ENCODE measurements at places on chromosomes 2 and 18.

DNA sequence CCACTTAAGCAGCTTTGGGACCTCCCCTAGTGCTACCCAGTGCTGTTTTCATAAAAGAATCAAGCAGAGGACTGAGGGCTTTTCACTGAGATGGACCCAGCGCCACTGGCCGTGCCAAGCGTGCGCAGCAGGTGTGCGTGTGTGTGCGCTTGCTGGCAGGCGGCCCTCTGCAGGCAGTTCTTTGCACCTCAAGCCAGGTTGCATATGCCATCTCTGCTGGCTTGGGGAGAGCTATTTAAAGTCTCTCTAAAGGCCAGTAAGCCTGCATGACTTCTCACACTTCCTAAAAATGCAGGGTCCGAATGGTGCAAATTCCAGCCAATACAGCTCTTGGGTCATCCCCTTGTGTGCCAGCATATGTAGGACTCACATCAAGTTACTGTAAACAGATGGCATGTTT is 255.5 kb downstream of the RNF152 start:
- DNase-seq, result no peak

DNA sequence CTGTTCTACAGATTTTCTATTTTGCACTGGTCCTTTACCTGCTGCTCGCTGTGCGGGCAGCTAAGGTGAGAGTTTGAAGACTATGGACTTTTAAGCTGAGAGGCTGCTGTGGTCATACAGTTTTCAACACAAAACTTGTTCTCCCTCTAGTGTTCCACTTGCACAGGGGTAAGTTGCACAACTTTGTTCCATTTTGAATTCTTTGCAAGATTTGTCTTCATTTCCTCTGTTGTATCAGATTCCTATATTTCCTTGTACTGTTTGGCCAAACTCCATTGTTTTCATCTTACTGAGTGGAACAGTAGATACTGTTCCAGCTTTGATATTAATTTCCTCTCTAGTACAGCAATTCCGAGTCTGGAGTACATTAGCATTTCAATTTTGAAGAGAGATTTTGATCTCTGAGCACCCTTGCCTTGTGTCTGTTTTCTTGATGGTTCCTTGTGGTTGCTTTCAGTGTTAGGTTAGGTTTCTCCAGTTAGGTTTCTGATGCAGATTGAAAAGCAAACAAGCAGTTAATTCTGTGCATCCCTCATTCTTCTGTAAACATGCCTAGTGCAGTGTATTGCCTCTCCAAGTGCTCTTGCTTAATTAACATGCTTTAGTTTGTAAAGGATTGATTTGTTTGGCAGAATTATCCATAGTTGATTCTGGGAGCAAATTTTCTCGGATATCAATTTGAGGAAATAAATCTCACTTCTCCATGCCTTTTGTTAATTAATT is 188.8 kb downstream of the PTPRM start:
- no peak for DNase-seq

DNA sequence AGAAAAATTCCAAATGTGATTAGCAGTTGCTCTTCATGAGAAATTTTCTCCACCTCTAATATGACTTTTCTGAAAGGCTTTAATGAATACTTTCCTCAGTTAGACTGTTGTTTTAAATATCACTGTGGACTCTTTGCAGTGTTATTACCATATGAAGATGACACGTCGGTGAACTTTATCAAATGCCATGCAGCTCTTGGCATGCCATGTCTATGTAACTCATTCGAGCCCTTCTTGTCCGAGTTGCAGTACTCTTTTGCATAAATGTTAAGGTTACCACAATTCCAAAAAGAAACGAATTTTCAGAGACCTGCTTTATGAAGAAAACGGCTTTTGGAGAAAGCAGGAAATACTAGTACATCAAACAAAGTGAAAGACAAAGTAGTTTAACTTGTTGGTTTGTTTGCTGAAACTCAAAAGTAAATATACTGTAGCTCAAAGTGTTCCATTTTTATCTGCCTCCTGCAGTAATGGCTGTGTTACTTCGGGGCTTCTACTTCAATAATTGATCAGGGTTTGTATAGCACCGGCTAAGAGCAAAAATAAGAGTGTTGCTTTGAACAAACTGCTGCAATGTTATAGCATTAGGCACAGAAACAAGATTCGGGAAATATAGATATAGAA is 204.1 kb downstream of the ARHGAP15 start:
- DNase-seq, result no peak

DNA sequence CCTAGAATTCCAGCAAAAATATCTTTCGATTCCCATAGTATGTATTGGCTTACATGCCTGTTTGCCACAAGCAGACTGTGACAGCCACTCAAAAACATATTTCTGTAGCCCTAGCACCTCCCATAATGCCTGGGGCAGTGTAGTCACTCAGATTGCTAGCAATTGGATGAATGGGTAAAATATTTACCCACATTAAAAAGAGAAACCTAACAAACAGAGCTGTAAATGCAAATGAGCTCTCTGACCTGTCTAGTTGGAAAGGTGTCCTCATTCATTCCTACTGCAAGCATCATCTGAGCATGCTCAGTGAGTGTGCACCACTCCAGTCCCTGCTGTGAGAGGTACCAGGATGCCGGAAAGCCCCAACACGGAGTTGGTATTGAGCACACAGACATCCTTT is 234.0 kb upstream of the RAB12 start:
- no peak for DNase-seq

GRCh38 chr2:101796825-101797600 is 99.5 kb downstream of the MAP4K4 start:
- DNase-seq, result no peak

- no peak for DNase-seq
These were observed 124.5 kb downstream of the PMAIP1 start for GRCh38 chr18:60024345-60024744.

DNA sequence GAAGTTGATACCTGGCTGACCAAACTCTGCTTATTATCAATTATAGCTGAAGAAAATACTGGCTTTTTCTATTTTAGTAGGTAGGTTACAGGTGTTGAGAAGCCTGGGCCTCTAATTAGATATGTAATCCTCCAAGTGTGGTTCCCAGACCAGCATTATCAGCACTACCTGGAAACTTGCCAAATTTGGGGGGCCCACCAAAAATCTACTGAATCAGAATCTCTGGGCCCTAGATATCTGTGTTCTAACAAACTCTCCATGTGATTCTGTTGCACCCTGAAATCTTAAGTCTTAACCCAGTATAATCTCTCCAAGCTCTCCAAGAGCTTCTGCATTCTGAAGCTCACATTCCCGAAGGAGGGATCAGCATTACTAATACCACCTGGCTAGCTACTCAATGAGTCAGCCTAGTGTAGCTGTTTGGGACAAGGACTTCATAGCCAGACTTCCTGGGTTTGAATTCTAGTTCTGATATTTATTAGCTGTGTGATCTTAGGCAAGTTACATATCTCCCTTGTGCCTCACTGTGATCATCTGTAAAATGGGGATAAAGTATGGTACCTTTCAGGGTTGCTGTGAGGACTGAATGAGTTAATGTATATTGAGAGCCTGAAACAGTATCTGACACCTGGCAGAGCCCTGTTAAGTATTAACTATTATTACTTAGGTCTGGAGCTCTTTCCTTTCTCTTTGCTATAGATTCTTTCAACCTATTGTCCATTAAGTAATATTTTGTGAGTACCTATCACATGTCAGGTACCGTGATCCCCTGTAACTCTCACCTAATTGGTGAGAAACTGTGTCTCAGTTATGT is 94.1 kb upstream of the CD302 start:
- DNase-seq, result no peak

- no peak for DNase-seq
These were observed 14.1 kb downstream of the MC4R start for GRCh38 chr18:60358516-60358915.

GRCh38 chr2:16546128-16546754 is 119.4 kb downstream of the CYRIA start:
- DNase-seq, result no peak

DNA sequence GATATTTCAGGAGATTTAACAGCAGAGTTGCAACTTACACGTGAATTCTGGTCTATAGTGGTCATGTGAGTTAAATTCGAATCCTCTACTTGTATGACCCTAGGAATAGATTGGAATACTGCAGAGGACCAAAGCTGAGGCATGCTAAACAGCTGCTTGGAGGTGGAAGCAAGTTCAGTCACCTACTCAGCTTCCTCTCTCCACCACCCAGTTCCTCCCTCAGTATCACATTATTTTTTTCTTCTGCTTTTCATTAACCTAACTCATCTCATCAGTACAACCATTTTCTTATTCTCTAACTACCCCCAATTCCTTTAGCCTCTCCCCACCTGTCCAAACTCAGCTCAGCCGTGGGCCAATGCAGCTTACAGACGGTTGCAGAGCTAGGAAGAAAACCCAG is 385.5 kb downstream of the SETBP1 start:
- no peak for DNase-seq

DNA sequence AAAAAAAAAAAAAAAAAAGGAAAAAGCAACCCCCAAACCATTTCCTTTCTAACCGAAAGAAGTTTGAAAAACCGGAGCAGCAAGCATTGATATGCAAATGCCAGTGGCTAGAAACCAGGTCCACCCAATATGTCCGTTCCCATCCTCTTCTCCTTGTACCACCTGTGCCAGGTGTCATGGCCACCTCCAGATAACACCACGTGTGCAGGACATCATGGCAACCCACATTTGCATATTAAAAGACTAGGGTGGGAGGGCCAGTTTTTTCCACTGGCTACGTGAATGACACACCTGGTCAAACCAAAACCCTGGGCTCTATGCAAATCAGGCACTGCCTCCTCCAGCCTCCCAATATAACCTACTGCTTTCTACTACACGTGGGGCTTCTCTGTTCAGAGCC is 303.3 kb upstream of the GULP1 start:
- DNase-seq, result no peak

GRCh38 chr18:42950732-42951131 is 164.8 kb downstream of the RIT2 start:
- no peak for DNase-seq

DNA sequence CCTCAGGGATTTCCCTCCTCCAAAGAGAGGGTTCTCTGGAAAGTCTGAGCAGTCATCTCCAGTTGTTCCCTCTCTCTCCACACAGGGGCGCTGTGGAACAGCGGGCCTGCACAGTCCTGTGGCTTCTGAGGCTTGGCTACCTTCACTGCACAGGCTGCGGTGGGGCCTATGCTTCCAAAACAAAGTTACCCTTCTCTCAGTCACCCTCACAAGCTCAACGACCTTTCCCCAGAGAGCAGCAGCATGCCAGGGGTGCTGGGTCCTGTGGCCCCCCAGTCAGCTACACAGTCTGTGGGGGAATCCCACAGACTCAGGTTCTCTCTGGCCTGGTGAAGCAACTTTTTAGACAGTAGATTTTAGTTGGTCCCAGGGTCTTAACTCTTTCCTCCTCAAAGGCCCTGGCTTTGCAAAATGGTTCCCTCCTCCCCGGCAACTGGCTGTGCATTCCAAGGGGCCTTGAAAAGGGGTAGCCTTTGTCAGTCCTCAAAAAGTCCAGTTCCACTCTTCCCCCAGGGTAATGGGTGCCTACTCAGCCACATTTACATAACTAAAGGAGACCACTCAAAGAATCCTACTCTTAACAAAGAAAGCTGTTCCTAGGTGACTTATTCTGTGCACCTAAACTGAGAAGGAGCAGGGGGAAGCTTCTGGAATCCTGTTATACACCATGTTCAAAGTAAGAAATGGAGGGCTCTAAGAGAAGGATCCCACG is 14.9 kb downstream of the B3GNT7 start:
- no peak for DNase-seq

GRCh38 chr2:86280191-86280667 is 57.2 kb downstream of the REEP1 start:
- DNase-seq, result no peak

GRCh38 chr18:5627776-5628511 is 84.1 kb upstream of the EPB41L3 start:
- no peak for DNase-seq

DNA sequence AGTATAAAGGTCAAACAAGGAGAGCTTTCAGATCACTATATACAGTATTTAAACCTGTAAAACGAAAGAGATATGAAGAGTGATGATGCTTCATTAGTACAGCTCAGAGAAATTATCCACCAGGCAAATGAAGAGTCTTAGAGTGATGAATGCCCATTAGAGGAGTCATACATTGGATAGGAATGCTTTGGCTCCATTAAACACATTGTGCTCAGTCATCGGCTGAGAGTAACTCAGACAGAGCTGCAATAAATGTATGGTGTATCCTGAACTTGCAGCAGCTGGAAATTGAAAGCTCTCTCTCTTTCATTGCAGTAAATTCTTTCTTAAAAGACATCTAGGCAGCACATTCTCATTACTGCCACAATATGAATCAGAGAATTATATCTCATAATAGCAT is 340.8 kb upstream of the SPHKAP start:
- DNase-seq, result no peak

DNA sequence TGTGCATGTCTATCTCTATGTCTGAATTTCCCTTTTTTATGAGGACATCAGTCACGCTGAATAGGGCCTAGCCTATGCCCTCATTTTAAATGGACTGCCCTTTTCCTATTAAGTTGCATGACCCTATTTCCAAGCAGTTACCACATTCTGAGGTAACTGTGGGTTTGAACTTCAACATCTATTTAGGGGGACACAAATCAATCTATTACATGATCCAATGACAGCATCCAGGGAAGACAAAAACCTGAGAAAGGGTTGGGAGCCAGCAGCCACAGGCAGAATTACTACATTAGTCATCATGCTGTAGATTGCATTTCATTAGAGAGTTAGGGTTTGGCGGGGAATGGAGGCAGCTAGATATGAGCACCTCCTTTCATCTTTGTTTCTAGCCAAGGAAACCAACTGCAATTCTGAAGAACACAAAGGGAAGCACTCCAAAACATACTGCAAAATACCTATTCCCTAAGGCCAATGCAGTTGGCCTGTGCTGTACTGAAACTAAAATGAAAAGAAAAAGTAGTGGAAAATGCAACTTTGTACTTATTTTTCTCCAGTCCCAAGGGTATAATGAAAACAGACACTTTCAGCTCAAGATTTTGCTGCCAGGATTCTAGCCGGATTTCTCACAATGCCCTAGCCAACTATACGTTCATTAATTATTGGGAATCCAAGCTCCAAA is 40.4 kb upstream of the C1D start:
- DNase-seq, result no peak

GRCh38 chr2:163703386-163703785 is 32.4 kb downstream of the FIGN start:
- DNase-seq, result no peak

GRCh38 chr2:180849851-180850250 is 130.6 kb upstream of the UBE2E3 start:
- no peak for DNase-seq

DNA sequence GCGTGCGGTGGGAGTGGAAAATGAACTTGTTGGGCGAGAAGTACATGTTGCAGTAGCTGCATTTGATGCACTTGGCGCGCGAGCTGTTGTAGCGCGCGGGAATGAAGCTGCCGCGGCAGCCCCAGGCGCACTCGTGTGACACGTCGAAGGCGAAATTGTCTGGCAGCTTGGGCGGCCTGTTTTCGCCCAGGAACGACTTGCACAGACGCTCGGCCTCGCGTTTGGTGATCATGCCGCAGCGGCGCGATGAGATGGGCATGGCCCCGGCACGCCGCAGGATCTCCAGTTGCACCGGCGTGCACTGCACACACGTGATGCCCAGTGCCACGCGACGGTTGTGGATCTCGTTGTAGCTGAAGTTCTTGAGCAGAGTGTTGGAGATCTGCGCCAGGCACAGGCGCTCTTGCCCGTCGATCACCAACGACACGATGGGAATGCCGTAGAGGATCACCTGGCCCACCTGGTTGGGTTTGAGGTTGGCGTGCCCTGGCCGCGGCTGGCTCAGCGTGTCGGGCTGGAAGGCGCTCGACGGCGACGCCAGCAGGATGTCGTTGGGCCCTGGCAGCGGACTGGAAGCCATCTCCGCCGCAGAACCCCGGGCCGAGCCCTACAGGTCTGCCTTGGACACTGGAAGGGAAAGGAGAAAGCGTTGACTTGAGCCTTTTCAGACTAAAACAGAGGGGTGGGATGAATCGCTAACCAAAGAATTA is 2.7 kb downstream of the SKOR2 start:
- DNase-seq, result no peak

GRCh38 chr18:58653814-58654509 is 17.3 kb upstream of the MALT1 start:
- DNase-seq, result no peak
